ENCODE measurements at places on chromosomes 16 and 17. TPM values are rescaled to one million over a fixed set of nuclear protein-coding genes. Genes with fewer than 3 reads are reported as not detected.
A peak's percentile ranks its signal among the peaks of the same experiment; 100 is the strongest.

DNA sequence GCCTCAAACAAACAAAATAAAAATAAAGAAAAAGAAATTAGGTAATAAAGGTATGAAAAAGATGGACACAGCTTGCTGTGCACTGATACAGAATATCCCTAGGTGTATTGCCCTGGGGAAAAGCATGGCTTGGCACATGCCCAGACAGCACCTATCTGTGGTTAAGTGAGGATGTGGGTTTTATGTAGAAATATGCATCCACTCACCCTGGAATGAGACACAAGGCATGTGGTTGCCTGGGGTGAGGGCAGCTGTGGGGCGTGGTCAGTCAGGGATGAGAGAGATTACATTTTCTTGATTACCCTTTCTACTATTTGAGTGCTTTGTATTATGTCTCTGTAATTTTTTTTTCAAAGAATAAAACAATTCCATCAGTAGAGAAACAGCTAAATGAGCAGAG is 6.9 kb downstream of the PLLP start:
- DNase-seq, result peak; percentile 31

- no peak for DNase-seq
These were observed 166.2 kb downstream of the SEC14L1 start for GRCh38 chr17:77306790-77307478.

GRCh38 chr17:29640413-29640812 is 17.7 kb upstream of the CORO6 start:
- DNase-seq, result no peak

DNA sequence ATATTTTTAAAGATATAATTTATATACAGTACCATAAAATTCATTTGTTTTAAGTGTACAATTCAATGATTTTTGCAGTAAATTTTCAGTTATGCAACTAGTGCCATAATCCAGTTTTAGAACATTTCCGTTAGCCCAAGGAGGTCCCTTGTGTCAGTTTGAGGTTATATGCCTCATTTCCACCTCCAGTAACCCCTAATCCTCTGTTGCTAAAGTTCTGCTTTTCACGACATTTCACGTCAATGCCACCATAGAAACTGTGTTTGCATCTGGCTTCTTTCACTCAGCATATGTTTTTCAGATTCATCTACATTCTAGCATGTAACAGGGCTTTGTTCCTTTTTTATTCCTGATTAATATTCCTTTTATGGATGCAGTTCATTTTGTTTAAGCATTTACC is 42.4 kb upstream of the NUDT7 start:
- DNase-seq, result no peak

GRCh38 chr17:78390241-78391050 is 12.0 kb downstream of the PGS1 start:
- DNase-seq, result no peak

- no peak for DNase-seq
These were observed 1431.6 kb downstream of the CDH11 start for GRCh38 chr16:63690267-63690666.

DNA sequence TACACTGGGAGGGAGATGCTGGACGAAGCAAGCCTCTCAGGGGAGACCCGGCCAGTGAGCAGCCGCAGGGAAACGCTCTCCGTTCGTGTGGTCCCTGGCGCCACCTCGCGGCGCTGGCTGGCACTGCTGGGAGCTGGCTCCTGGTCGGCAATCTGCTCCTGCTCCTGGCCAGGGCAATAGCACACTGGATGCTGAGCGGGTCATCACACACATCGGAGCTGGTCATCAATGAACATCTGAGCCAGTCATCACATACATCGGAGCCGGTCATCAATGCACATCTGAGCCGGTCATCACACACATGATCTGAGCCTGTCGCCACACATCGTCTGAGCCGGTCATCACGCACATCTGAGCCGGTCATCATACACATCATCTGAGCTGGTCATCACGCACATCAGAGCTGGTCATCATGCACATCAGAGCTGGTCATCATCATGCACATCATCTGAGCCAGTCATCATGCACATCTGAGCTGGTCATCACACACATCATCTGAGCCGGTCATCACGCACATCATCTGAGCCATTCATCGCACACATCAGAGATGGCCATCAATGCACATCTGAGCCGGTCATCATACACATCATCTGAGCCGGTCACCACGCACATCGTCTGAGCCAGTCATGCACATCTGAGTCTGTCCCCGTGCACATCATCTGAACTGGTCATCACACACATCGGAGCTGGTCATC is 217.3 kb downstream of the RBFOX3 start:
- peak; percentile 53 for DNase-seq

- no peak for DNase-seq
These were observed 12.1 kb downstream of the HAPSTR1 start for GRCh38 chr16:9103546-9103945.

DNA sequence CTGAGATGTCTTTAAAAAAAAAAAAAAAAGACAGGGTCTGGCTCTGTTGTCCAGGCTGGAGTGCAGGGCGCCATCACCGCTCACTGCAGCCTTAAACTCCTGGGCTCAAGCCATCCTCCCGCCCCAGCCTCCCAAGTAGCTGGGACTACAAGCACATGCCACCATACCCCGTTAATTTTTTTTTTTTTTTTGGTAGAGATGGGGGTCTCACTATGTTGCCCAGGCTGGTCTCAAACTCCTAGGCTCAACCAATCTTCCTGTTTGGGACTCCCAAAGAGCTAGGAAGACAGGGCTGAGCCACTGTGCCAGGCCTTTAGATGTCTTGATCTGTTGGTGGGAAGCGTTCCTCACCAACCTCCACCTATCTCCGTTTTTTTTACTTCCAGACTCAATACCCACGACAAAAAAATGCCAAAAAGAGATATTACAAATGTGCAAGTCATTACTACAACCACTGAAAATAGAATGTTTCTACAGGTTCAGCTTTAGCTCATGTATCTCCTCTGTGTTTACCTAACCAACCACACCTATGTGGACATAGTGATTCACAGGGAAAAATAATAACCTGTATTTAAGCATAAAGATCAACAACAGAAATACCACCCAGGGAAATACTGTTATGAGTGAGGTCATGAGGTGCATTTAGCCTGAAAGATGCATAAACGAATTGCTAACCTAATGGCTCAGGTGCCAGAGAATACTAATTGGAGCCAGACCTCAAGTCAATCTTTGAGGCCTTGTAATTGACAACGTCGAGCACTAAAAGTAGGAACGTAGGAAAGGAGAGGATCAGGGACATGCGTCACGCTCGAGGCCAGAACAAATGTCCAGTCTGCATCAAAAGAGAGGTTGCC is 22.6 kb downstream of the NACA2 start:
- peak; percentile 52 for DNase-seq

GRCh38 chr16:68037841-68038597 is 14.9 kb downstream of the DUS2 start:
- DNase-seq, result no peak

GRCh38 chr17:41420134-41420533 is 4.3 kb downstream of the KRT37 start:
- no peak for DNase-seq

GRCh38 chr17:64920026-64920418 is 744 bp upstream of the LRRC37A3 start:
- DNase-seq, result no peak

DNA sequence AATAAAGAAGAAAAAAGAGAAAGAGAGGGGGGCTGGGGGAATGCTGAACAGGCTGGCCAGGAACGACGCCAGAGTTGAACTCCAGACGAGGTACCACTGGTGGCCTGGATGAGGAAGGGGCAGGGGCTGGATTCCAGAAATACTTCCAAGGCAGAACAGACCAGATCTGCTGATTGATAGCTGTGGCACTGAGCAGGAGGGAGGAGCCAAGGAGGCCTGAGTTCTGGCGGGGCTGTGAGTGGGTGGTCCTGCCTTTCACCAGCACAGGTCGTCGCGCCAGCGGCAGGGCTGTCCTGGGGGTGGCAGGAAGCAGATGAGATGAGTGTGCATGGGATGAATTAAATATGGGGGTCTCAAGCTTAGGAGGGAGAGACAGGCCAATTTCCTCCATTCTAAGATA is 5.5 kb downstream of the CCDC42 start:
- no peak for DNase-seq

GRCh38 chr16:87874639-87875427 is 5.5 kb upstream of the SLC7A5 start:
- no peak for DNase-seq

DNA sequence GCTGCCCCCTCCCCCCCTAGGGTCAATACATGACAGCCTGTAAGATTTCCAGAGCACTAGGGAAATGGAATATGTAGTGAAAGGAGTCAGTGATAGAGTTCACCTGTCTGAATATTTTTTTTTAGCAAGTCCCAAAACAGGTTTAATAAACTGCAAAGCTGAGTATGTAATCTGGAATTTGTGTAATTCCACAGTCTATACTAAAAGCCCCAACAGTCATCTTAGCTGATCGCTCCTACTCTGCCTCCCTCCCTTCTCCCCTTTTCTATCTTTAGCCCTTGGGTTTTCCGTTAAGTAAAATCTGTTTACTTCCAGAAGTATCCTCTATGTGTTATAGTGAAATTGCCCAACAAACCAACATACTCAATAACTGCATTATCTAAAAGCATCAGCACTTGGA is 3.5 kb downstream of the CDH13 start:
- DNase-seq, result peak; percentile 71

Gene SPATA22
- not detected for total RNA-seq

Gene PRR35
- not detected for total RNA-seq

Gene ARSG
- total RNA-seq, result 11.5 TPM

Gene MYH3
- 0.06 TPM for total RNA-seq

Gene GGA3
- 11.9 TPM for total RNA-seq

Gene CA5A
- total RNA-seq, result not detected
